ENCODE measurements at places on chromosomes 11 and 22. TPM values are rescaled to one million over a fixed set of nuclear protein-coding genes. Genes with fewer than 3 reads are reported as not detected.

TIGD3 gene
- total RNA-seq: 6.1 TPM

NRIP3 gene
- total RNA-seq: 0.56 TPM

TYR gene
- total RNA-seq: not detected

DNA sequence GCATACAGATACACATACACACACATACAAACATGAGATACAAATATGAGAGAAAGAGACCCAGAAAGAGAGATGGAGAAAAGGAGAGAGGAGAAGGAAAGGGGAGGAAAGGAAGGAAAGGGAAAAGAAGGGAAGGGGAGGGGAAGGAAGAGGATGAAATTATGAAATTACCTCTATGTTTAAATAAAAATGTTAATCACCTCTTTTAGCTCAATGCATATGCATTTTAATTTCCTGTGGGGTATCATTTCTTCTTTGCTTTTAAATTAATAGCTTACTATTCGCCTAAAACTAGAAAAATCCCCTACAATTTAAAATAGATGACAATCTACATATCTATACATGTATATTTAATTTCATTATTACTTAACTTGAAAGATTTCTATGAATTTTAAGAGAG, 958.0 kb upstream of the CNTN5 start:
- no peak for DNase-seq

DNA sequence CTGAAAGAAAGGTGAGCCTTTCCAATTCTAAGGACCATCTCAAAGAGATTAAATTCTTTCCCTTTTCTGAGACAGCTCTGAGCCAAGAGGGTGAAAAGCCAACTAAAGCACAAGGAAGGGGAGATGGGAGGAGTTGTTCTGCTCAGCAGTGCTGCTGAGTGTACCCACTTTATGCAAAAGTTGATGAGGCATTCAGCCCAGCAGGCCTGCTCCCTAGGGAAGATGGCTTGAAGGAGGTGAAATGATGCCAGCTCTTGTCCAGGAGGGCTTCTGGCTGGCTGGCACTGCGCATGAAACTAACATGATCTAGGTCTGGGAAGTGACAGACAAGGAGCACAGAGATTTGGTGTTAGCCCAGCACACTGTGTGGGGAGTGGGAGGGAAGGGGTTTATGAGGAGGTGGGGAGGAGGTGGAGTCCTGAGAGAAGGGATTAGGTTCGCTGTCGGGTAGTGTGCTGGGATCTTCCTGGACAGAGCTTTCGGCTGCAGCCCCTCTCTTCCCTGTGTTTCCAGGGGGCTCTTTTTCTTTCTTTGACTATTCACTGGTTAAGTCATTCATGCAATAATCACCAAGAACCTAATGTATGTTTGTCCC, 225.5 kb upstream of the NARS2 start:
- no peak for DNase-seq

GRCh38 chr11:10875430-10876021, 17.7 kb upstream of the ZBED5 start:
- no peak for DNase-seq

BTBD18 gene
- total RNA-seq: not detected

ZNF215 gene
- 2.8 TPM for total RNA-seq

SYT12 gene
- not detected for total RNA-seq

Measured in B cell (primary cell).